Activated T-cell treated with anti-CD3 and anti-CD28 coated beads, Interleukin-2, amount 50 U/mL, for 72 hours (primary cell): ENCODE measurements at places on chromosomes 11 and 22.
A peak's percentile ranks its signal among the peaks of the same experiment; 100 is the strongest.

- no peaks in the 10 kb centered on the region for H3K36me3 ChIP-seq
- no peak overlapping the region for H3K27ac ChIP-seq
- H3K4me3 ChIP-seq, result peak overlapping the region; percentile 91
- no peaks in the 10 kb centered on the region for H3K27me3 ChIP-seq
- peaks cover 53% of the 10 kb centered on the region for H3K4me1 ChIP-seq
Measured at GRCh38 chr22:37199760-37200108, 11.7 kb upstream of the C1QTNF6 start.

DNA sequence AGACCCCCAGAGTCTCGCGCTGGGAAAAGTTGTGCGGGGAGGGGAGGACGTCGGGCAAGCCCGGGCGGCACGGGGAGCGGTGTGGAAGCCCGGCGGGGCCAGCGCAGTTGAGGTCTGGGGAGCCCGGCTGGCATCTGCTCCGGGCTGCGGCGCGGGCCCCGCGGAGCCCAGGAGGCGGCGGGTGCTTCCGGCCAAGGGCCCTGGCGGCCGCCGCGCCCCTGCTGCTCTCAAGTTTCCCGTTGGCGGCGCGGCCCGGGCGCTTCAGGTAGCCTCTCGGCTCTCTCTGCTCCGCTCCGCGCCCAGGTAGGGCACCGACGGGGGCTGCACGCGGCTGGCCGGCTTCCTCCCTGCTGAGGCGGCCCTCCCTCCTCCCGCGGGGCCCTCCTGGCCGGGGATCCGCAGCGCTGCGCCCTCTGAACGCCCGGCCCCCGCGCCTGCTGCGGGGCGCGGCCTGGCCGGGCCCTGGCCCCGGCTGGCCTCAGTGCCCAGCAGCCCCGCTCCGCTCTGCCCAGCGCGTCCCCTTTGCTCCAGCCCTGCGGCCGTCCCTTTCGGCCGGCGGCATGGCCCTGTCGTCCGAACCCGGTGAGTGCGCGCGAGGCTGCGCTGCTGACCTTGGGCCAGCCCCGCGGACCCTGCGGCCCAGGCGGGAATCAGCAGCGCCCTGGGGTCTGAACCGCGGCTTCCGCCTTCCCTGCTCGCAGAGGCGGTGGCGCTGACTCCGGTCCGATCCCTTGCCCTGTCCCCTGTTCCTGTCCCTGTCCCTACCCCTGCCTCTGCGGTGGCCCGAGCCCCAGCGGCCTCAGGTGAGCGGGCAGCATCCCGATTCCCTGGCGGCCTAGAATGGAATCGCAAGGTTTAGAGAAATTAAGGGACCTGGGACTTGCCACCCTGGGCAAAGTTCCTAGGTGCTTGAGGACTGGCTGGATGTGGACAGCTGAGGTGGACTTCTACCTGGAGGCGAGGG, 4.3 kb upstream of the AMPD3 start:
- DNase-seq, result peak; percentile 69
- peak overlapping the region; percentile 90 for H3K27ac ChIP-seq

DNA sequence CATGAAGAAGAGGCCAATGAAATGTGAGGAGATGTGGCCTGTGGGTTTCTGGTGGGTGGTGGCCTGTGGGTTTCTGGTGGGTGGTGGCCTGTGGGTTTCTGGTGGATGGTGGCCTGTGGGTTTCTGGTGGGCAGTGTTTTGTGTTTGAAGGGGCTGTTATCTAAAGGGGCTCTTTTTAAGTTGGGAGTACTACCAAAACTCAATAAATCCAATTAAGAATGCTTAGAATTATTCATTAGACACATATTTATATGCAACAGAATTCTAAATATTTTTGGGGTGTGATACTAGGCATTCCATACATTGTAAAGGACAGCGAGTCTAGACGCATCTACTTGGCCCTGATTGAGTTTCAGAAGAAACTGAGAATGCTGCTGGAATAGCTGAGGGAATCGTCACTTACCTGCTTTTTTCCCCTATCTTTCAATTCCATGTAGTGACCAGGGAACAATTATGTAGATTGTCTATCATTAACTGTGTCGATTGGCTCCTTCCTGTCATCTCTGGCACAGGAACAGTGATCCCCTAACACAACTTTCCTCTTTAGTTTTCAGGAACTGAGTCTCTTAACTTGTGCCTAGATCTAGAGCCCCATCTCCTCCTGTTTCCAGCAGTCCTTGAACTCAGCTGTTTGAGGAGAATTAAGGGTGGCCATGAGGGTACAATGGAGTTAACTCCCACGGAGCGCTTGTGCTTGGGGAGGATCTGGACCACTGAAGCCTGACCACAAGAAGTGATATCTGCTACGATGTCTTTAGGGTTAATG, 37.3 kb upstream of the TOP3B start:
- H3K27ac ChIP-seq, result no peak overlapping the region
- H3K4me1 ChIP-seq, result no peaks in the 10 kb centered on the region
- no peak for DNase-seq
- H3K4me3 ChIP-seq, result no peak overlapping the region

DNA sequence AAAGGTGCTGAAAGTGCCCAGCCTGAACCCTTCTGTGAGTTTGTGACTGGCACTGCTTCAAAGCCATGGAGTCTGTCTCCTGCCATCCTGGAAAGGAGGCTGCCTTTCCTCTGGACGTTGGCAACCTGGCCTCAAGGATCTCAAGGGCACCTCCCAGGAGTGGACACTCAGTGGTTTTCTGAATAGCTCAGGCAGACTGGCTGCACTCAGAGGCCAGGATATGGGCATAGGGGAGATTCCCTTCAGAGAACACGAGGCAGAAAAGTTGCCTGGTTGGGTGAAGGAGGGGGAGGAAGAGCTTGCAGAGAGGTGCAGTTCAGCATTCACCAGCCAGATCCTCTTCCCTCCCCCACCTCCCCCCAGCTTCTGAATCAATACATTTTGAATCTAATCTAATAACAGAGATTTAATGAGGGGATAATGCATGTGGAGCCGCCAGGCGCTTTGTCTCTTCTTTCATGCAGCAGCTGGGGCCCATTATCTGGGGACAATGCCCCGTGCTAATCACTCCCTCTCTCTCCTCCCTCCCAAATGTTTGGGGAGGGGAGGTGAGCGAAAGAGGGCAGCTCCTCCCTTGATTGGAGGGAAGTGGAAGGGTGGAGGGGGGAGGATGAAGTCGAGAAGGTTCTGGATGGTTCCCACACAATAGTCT, 17.7 kb downstream of the HTR3A start:
- no peaks in the 10 kb centered on the region for H3K4me1 ChIP-seq
- H3K27ac ChIP-seq, result no peak overlapping the region
- DNase-seq, result no peak
- peaks cover 36% of the 10 kb centered on the region for H3K27me3 ChIP-seq

DNA sequence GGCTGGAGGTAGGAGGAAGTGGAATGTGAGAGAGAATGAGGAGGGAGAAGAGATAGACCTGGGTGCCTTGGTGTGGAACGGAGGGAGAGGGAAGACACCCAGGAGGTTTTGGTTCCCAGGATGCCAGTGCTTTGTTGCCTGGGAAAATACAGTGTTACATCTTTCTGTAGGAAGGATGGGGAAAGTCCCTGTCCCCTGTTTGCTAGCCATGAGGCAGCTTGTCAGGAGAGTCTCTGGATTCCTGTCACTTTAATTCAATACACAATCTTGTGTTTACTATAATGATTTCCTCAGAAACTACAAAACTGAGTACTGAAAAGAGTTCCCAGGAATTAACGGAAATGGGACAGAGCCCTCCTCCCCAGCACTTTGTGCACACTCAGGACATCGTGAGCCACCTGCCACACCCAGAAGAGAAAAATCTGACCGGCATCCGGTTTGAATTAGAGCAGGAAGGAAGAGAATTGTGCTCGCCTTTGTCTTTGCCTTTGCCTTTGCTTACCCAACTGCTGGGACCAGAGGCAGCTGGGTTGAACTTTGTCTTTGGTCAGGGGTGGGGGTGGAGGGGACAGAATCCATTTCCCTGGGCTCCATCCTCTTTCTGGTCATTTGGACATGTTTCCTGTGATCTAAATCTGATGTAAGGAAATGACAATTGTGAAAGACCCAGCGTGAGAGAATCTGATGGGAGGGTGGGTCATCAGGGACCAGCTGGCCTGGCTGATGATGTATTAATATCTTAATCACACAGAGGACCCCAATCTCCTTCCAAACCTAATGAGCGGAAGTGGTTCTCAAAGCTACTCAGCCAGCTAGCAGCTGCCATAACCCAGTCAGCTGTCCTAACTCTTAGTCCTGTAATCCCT, 1.3 kb upstream of the LIMK2 start:
- peak overlapping the region; percentile 90 for H3K4me3 ChIP-seq
- H3K4me1 ChIP-seq, result peaks cover 42% of the 10 kb centered on the region
- H3K27ac ChIP-seq, result peak overlapping the region; percentile 96
- no peaks in the 10 kb centered on the region for H3K36me3 ChIP-seq
- no peaks in the 10 kb centered on the region for H3K27me3 ChIP-seq
- peak; percentile 23 for DNase-seq

DNA sequence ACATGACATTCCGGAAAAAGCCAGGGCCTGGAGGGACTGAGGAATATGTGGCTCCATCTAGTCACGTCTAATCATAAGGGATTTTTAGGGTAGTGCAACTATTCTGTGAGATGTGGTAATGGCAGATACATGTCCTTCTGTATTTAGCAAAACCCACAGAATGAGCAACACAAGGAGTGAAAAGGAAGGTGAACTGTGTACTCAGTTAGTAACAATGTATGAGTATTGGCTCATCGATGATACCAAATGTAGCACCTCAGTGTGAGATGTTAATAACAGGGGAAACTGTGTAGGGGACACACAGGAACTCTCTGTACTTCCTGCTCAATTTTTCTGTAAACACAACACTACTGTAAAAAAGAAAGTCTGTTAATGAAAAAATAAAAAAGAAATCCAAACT, 42.0 kb upstream of the CARS1 start:
- peak overlapping the region; percentile 26 for H3K27ac ChIP-seq
- no peak overlapping the region for H3K4me3 ChIP-seq
- no peaks in the 10 kb centered on the region for H3K27me3 ChIP-seq
- DNase-seq, result no peak
- no peaks in the 10 kb centered on the region for H3K36me3 ChIP-seq

GRCh38 chr11:1102221-1102971, 27.7 kb downstream of the MUC2 start:
- H3K4me3 ChIP-seq, result no peak overlapping the region
- H3K27ac ChIP-seq, result no peak overlapping the region
- no peaks in the 10 kb centered on the region for H3K27me3 ChIP-seq
- peaks cover 3% of the 10 kb centered on the region for H3K36me3 ChIP-seq
- no peak for DNase-seq

DNA sequence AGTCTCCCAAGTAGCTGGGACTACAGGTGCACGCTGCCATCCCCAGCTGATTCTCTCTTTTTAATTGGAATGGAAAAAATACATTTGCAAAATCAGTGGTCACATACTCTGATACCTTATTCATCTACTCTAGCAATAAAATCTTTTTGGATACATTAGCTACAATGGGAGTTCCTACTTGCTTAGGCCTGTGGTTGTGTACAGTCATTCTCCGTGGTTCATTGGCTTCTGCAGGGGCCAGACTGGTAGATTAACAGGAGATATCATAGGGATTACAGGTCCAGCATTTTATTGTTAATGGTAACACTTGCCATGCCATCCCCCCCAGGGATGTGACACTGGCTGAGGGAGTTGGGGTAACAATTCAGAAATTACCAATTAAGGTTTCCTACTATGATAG, 140.0 kb downstream of the ADAMTS15 start:
- no peaks in the 10 kb centered on the region for H3K4me1 ChIP-seq
- peaks cover 6% of the 10 kb centered on the region for H3K27me3 ChIP-seq
- no peaks in the 10 kb centered on the region for H3K36me3 ChIP-seq
- no peak for DNase-seq
- no peak overlapping the region for H3K27ac ChIP-seq

- no peak overlapping the region for H3K27ac ChIP-seq
- DNase-seq, result no peak
- no peak overlapping the region for H3K4me3 ChIP-seq
- no peaks in the 10 kb centered on the region for H3K4me1 ChIP-seq
- H3K36me3 ChIP-seq, result no peaks in the 10 kb centered on the region
- peaks cover 59% of the 10 kb centered on the region for H3K27me3 ChIP-seq
Measured at GRCh38 chr11:120270386-120270785, 30.4 kb downstream of the POU2F3 start.

GRCh38 chr11:94194712-94195111, 66.1 kb downstream of the PANX1 start:
- no peaks in the 10 kb centered on the region for H3K36me3 ChIP-seq
- H3K27me3 ChIP-seq, result no peaks in the 10 kb centered on the region
- no peak overlapping the region for H3K4me3 ChIP-seq
- H3K27ac ChIP-seq, result no peak overlapping the region
- DNase-seq, result no peak

DNA sequence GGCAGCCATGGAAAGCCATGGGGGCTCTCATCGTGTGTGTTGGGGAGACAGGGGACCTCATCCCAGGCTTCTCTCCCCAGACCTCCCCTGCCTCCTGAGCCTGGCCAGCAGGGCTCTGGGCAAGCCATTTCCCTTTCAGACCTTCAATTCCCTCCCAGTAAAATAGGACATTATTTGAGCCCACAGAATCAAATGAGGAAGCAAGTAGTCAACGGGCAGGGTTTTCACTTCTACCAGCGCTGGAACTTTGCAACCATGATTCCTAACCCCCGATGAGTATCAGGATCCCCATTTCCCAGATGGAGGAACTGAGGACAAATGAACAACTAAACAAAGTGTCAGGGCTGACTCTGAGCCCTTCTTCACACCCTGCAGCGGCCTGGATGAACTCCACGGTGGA, 48.9 kb upstream of the TCF20 start:
- peaks cover 11% of the 10 kb centered on the region for H3K4me1 ChIP-seq
- peaks cover 3% of the 10 kb centered on the region for H3K36me3 ChIP-seq
- H3K27me3 ChIP-seq, result no peaks in the 10 kb centered on the region
- H3K27ac ChIP-seq, result no peak overlapping the region
- no peak for DNase-seq
- H3K4me3 ChIP-seq, result no peak overlapping the region

DNA sequence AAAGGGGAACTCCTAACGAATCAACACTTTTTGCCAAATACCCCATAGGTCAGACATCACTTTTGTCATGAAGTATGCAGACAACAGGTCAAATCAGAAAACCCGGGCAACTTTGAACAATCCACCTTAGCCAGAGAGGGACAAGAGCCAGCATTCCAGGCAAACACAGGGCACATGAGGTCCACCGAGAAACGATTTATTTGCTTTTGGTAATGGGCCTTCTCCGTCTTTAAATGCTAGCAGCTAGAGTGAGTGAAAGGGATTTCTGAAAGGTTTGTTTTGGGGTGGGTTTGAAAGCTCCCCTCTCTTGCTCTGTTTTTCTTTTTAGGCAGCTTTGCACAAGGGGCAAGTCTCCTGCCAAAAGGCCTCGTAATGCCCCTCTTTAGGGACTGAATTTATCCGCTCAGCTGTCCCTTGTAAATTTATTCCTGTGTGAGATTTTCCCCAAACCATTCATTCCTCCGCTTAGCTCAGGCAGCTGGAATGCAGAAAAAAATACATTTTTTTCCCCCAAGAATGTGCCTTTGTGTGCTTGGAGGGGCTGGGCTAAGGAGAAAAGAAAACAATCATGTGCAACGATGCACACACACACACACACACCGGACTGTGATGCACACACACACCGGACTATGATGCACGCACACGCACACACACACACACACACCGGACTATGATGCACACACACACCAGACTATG, 196.9 kb downstream of the SNX19 start:
- no peak overlapping the region for H3K4me3 ChIP-seq
- DNase-seq, result no peak
